ENCODE measurements at places on chromosomes 12 and 14. TPM values are rescaled to one million over a fixed set of nuclear protein-coding genes. Genes with fewer than 3 reads are reported as not detected.

DNA sequence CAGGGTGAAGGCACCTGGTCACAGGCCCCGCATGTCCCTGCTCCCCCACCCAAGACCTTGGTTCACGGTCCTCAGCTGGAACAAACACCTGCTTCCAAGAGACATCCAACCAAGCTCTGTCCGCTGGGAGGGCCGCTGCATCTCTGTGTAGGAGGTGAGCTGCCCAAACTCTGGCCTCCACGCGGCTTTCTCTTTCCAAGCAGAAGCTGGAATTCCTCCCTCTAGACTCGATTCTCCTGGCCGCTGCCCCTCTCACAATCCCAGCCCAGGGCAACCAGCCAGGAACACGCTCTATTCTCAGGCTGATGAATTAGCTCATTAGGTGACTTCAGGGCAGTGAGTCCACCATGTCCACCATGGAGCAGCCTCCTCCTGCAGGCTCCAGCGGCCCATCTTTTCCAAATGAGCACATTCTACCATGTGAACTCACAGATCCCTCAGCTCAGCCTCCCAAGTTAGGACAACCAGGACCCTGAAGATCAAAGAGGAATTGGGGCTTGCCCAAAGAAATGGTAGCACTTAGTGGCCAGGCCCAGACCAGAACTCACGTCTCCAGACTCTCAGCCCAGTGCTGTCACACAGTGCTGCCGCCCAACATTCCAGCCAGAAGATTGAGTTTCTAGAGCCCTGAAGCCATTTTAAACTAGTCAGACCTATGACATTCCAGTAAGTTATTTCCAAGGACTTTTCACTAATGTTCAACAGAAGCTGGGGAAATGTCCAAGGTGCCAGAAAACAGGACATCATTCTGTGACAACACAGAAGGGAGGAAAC lies 146.6 kb downstream of the ANO2 start:
- no peak for DNase-seq

DNA sequence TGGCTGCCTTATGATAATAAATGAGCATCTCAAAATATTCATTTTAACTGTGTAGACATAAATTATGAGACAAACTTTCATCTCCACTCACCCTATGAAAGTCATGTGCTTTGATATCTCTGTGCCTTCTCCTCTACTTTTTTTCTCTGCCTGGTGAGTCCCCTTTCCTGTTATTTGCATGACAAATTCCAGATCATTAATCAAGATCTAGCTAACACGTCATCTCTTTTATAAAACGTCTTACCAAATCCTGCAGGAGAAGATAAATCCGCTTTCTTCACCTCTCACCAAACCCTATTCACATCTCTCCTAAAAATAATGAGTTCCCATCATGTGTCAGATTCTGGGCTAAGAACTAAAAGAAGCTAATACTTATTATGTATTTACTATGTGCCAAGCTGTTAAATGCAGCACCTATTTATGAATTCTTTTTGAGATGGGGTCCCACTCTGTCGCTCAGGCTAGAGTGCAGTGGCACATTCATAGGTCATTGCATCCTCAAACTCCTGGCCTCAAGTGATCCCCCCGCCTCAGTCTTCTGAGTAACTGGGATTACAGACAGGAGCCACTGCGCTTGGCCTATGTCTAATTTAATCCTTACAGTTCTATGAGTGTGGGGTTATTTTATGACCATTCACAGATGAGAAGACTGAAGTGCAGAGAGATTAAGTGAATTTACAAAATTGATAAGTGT lies 26.7 kb downstream of the SPX start:
- no peak for DNase-seq

- no peak for DNase-seq
Observed at GRCh38 chr12:56528846-56529245, 7.2 kb downstream of the RBMS2 start.

The NRL gene
- polyA plus RNA-seq, result 3.2 TPM

The BDKRB1 gene
- 0.33 TPM for polyA plus RNA-seq

Data from renal pelvis (tissue), 12 donors.